Stimulated activated CD4-positive, alpha-beta T cell treated with anti-CD3 and anti-CD28 coated beads, Interleukin-12 subunit alpha, Interleukin-12 subunit beta, amount 100 ng/mL, for 24 hours (primary cell): ENCODE measurements at places on chromosomes 2 and 18.

GRCh38 chr18:32321826-32322225 lies 132.0 kb downstream of the MEP1B start:
- DNase-seq = no peak

- DNase-seq = no peak
Observed at GRCh38 chr2:226803410-226803809, 3.8 kb upstream of the IRS1 start.

DNA sequence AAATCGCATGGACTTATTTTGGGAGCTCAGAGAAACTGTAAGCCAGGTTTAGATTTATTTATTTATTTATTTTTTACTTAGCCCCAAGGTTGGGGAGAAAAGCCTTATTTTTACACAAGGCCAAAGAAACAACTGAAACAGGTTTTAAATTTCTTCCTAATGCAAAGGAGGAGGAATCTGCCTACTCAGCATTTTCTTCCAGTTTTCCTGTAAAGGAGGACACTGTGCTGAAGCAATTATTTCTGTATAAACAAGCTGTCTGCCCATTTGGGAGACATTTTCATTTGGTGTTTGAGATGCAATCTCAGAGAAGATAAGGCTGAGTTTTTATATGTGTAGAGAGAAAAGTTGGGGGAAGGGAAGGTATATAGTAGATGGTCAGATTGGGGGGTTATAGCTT lies 125.0 kb downstream of the ETAA1 start:
- no peak for DNase-seq

- no peak for DNase-seq
Observed at GRCh38 chr2:26399771-26400376, 1.8 kb upstream of the DRC1 start.

DNA sequence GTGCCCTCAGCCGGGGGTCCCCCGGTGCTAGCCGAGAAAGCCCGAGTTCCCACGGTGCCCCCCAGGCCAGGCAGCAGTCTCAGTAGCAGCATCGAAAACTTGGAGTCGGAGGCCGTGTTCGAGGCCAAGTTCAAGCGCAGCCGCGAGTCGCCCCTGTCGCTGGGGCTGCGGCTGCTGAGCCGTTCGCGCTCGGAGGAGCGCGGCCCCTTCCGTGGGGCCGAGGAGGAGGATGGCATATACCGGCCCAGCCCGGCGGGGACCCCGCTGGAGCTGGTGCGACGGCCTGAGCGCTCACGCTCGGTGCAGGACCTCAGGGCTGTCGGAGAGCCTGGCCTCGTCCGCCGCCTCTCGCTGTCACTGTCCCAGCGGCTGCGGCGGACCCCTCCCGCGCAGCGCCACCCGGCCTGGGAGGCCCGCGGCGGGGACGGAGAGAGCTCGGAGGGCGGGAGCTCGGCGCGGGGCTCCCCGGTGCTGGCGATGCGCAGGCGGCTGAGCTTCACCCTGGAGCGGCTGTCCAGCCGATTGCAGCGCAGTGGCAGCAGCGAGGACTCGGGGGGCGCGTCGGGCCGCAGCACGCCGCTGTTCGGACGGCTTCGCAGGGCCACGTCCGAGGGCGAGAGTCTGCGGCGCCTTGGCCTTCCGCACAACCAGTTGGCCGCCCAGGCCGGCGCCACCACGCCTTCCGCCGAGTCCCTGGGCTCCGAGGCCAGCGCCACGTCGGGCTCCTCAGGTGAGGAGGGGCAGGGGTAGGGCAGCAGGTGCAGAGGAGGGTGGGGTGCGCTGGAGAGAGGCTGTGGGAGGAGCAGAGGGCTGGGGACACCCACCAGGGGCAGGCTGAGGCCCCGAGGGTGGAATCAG lies 14.1 kb upstream of the GMPPA start:
- no peak for DNase-seq

DNA sequence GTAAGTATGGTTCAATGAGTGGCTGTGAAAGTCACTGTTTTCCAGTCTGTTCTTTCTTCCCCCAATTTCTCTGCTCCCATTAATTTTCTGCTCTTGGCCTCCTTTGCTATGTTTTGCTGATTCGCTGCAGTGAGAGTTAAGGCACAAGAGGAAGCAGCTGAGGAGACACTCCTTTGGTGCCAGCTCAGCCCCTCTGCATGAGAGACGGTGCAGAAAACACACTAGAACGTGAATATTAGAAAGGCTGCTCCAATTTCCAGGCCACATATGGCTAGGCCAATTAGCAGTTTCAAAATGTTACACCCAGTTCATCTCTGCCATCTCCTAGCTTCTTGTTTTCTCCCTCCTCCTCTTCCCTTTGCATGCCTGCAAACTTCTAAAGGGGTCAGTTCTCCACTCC lies 38.9 kb downstream of the AKAIN1 start:
- DNase-seq = no peak

- no peak for DNase-seq
Observed at GRCh38 chr2:199460846-199461710, 3.3 kb upstream of the SATB2 start.
